ENCODE measurements at places on chromosomes 16 and 17.

- DNase-seq = no peak
These were observed 242.3 kb downstream of the SEC14L1 start for GRCh38 chr17:77382966-77383612.

DNA sequence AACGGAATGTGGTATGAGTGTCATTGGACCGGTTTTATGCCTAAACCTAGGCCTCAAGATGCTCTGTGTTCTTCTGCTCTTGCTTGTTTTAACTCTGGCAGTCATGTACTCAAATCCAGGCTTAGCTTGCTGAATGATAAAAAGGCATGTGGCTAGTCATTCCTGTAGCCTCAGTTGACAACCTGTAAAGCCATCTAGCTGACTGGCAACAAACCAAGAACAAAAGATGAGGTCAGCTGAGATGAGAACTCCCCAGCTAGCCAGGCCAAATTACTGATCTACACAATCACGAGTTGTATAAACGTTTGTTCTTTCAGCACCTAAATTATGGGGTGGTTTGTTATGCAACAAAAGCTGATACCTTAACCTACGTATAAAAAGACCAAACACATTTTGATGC lies 1406.0 kb upstream of the CDH8 start:
- no peak for DNase-seq

- DNase-seq = peak; percentile 10
These were observed 38.0 kb upstream of the CPHXL start for GRCh38 chr16:75764154-75764768.

DNA sequence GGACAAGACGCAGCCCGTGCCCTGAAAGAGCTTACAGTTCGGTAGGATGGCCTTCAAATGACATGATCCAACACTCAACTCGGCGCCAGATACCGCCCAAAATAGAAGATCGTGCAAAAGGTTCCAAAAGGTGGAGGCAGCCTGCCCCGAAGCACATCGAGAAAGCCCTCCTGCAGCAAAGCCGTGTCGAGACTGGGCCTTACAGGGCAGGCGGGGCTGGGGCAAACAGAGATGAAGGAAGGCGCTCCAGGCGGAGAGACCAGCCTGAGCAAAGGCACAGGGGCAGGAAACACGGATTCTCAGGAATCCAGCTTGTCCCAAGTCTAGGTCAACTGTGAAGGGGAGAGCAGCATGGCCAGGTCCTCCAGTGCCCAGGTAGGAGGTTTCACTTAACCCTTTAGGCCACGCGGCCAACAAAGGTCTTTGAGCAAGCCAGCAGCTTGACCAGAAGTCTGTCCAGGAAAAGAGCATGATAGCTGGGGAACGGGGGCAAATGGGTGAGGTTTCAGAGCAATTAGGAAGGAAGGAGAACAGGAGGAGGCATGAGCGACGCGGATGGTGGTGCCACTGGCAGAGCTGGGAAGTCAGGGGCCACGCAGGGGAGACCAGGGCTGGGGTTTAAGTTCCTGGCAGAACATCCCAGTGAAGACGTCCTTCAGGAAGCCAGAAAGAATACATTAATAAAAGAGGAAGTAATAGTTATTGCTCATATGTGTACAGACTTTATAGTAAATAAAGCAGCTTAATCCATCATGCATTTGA lies 21.2 kb upstream of the EIF1 start:
- DNase-seq = no peak

DNA sequence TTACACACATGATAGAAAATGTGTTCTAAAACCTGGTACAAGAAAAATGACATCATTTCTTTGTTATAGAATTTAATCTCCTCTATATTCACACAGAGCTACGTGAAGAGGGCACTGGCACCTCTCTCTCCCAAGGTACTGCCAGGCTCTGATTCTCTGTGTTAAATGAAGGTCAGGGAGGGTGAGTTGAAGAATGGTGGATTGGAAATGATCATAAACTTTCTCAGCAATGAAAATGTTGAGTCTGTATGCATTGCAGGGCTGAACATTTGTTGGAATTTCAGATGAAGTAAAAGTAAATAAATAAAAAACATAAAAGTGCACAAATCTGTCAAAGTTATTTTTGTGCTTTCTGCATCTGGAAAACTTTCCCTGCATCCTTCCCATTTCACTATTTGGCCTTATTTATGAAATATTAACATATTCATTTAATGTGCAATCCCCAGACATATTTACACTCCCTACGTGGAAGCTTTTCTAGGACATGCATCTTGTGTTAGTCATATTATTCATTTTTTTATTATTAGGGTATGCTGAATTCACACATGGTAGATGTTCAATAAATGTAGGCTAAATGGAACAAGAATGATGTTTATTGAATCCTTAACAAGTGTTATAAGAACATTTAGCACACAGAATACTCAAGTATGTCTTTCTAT lies 810.3 kb upstream of the CDH8 start:
- DNase-seq = no peak

DNA sequence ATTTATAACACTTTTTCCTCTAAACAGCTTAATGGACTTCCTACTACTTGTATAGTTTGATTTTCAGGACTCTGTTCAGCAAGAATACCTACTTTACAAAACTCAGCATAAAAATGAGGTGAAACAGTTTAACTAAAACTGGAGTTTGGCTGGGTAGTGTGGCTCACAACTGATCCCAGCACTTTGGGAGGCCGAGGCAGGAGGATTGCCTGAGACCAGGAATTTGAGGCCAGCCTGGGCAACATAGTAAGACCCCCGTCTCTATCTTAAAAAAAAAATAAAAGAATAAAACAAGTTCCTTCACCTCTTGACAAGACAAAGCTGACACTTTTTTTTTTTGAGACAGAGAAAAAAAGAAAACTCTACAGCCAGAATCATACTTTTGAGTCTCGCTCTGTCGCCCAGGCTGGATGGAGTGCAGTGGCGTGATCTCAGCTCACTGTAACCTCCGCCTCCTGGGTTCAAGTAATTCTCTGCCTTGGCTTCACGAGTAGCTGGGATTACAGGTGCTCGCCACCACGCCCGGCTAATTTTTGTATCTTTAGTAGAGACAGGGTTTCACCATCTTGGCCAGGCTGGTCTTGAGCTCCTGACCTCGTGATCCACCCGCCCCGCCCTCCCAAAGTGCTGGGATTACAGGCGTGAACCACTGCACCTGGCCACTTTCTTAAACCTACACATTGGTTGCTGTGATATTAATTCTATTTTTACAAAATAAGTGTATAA lies 2.6 kb downstream of the PDF start:
- DNase-seq = no peak

DNA sequence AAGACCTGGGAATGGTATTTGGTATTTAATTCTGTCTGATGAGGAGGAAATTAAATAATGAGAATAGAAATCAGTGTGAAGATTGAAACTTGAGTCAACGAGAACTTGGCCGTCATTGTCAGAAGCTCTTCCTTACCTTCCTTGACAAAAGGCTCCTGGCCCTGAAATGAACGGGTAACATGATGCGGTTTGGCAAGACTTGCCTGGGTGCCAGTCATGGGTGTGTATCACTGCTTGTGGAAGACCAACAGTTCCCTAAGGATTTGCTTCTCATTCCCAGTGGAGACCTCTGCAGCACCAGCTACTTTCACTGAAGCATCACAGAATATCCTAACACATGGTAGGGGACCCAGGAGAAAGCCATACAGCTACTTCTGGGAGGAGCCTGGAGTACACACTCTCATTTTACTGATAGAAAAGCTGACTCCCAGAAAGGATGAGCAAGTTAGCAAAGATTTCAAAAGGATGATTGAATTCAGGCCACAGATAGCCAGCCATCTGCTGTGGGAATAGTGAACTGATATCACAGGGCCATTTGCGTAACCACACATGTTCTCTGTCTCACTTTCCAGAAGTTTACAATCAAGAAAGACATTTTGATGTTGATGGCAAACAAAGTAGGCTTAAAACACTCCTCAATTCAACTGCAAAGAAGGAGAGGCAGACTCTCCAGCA lies 258.1 kb upstream of the SALL1 start:
- no peak for DNase-seq

DNA sequence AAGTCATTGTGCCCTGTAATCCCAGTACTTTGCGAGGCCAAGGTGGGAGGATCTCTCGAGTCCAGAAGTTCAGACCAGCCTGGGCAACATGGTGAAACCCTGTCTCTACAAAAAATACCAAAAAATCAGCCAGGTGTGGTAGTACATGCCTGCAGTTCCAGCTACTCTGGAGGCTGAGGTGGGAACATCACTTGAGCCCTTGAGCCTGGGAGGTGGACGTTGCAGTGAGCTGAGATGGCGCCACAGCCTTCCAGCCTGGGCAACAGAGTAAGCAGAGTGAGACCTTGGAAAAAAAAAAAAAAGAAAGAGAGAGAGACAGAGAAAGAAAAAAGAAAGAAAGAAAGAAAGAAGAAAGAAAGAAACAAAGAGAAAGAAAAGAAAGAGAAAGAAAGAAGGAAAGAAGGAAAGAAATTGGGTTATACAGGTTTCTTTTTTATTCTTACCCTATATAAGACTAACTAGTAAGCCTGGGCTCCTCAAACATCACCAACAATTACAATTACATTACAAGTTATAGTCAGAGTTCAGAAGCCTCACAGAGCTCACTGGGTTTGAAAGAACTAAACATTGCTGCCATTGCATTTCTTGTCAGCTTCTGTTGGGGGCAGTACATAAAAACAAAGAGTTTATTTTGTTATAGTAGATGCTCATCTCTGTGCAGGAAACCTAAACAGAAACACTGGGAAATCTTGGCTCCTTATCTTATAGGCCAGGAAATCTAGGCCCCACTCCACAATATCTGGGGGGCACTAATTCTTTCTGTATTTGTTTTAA lies 6.7 kb upstream of the ABCA9 start:
- DNase-seq = no peak

DNA sequence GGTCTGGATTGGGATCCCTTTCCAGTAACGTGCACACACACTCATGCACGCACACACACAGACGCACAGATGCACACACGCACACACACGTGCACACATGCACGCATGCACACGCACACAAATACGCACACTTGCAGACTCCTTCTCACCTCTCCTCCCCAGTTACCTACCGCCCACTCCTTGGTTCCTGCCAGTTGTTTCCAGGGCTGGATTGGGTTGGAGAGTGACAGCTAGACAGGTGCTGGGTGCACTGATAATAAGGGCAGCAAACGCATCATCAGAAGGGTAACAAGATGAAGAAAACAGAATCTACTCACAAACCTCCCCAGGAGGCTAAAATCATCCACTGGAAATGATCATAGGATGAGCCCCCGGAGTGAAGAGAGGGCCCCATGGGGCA lies 45.0 kb downstream of the HSBP1 start:
- no peak for DNase-seq

DNA sequence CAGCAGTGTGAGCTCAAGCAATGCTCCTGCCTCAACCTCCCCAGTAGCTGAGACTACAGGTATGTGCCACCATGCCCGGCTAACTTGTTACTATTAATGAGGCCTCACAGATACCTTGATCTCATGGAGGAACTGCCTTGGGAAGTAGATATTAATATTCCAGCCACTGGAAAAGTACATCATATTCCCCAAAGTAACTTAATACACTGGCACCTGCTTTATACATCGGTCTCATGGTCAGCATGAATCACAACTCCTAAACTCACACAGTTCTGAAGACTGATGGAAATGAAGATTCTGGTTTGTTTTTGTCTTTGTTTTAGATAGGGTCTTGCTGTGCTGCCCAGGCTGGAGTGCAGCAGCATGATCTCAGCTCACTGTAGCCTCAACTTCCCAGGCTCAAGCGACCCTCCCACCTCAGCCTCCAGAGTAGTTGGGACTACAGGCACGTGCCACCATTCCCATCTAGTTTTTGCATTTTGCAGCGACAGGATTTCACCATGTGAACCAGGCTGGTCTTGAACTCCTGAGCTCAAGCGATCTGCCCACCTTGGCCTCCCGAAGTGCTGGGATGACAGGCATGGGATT lies 28.2 kb downstream of the ADCY9 start:
- DNase-seq = no peak

DNA sequence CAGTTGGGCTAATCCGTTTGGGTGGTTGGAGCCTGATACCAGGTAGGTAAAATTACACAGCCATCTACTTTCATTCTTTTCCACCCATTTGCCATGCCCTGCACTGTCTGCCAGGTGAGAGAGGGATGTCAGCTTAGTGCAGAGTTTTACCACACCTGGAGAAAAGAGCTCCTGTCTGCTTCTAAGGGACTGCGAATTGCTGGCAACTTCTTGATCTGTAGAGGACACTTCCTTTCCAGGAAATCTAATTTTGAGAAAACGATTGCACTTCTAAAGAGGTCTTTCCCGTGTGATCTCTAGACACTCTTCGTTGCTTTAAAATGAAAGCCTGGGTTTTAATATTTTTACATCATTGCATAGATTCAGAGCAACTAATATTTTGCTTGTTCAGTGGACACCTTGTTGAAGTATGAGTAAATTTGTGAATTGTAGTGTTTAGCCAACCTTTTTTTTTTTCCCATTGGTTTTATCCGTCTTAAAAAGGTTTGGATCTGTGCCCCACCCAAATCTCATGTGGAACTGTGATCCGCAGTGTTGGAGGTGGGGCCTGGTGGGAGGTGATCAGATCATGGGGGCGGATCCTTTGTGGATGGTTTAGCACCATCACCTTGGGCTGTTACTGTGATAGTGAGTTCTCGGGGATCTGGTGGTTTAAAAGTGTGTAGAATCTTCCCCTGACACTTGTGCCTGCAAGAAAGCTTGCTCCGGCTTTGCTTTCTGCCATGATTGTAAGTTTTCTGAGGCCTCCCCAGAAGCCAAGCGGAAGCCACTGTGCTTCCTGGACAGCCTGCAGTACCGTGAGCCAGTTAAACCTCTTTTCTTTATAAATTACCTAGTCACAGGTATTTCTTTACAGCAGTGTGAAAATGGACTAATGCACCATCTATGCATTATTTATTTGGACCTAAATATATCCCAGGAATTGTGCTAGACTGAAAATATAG lies 104.6 kb downstream of the PRKCA start:
- no peak for DNase-seq

- DNase-seq = no peak
These were observed 230.7 kb downstream of the MAF start for GRCh38 chr16:79369796-79370195.

DNA sequence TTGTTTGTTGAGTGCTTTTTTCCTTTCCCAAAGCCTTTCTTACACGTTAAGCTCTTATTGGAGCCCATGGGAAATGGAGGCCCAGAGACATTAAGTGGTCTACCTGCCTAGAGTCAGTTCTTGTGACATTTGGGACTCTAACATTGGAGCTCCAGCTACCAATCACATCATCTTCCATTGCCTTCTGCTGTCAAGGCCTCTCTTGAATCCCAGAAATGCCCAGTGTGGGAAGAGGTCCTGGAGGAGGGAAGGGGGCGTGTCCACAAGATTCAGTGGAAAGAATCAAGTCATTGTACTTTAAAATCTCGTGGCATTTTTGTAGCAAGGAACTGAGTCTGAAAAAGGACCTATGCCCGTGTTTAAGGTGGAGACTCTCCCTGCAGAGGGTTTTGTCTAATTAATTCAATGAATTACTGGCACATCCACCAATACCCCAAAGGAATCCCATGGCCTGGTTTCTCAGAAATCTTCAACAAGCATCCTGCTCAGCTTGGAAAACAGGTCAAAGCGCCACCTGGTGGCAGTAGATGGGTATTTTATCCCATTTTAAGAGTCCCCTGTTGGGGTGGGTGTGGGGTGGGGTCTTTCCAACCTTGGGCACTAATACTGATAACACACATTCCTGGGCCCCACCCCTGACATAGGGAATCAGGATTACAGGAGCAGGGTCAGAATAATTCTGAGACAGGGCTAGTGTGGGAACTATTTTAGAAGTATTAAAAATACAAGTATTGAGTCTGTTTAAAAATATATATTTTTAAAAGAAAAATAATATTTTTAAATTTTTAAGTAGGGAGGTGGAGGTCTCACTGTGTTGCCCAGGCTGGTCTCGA lies 24.6 kb downstream of the GPT2 start:
- DNase-seq = peak; percentile 37

Data from stimulated activated CD8-positive, alpha-beta memory T cell treated with anti-CD3 and anti-CD28 coated beads, Interleukin-4, amount 100 ng/mL, for 24 hours (primary cell).